ENCODE measurements at places on chromosomes 13 and 19.

- no peak for DNase-seq
Measured at GRCh38 chr13:76860706-76861105, 25.5 kb downstream of the KCTD12 start.

DNA sequence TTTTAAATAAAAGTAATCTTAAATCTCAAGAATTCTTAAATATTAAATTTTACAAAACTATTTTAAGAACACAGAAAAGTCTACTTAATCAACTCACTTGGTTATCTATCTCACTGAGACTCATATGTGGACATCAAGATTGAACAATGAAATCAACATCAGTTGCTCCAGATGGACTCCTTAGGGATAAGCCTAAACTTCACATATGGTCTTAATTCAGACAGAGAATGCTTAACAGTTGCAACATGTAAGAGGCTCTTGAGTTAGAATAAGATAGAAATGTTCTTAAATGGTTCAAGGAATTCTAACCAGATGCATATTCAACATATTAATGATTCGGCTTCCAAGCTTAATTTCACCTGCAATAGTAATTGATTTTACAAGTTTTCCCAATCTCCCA is 1730.9 kb downstream of the PCDH9 start:
- DNase-seq: no peak

- DNase-seq: no peak
Measured at GRCh38 chr13:68257111-68257842, 1027.1 kb upstream of the PCDH9 start.

- DNase-seq: no peak
Measured at GRCh38 chr19:5927441-5927821, 13.4 kb downstream of the CAPS start.

- DNase-seq: no peak
Measured at GRCh38 chr19:3494051-3494450, 6.4 kb downstream of the DOHH start.

GRCh38 chr13:58619396-58620113 is 988.0 kb downstream of the PCDH17 start:
- DNase-seq: no peak

DNA sequence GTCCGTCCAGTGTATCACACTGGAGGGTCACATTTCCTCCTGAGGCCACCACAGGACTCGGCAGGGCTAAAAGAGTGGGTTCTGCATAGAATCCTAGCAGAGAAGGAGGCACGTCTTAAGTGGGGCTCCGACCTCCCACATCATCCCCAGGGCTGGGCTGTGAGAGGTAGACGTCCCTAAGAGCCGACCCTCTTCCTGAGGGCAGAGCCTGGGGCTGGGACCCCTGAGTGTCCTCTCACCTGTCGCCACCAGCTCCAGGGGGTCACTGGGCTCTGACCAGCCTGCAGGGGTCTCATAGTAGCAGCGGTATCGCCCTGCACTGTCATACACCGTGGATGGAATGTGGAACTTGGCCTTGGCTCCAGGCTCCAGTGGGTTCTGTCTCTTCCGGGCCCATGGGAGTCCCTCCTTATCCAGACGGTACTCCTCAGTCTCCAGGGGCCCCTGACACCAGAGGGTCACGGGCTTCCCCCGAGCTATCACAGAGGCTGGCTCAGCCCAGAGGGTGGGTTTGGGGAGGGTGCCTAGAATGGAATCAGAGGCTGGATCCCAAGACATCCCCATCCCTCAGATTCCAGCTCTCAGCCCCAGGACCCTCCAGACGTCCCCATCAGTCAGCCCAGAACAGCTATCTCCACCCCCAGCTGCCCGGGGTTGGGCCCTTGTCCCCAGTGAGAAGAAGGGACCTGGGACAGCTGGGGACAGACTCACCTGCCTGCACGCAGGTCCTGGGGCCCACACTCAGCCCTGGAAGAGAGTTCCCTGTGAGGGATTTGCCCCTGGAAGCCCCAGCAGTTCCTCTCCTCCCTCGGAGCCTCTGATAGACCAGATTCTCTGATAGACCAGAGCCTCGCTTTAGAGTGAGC is 590 bp downstream of the LILRB5 start:
- DNase-seq: no peak

DNA sequence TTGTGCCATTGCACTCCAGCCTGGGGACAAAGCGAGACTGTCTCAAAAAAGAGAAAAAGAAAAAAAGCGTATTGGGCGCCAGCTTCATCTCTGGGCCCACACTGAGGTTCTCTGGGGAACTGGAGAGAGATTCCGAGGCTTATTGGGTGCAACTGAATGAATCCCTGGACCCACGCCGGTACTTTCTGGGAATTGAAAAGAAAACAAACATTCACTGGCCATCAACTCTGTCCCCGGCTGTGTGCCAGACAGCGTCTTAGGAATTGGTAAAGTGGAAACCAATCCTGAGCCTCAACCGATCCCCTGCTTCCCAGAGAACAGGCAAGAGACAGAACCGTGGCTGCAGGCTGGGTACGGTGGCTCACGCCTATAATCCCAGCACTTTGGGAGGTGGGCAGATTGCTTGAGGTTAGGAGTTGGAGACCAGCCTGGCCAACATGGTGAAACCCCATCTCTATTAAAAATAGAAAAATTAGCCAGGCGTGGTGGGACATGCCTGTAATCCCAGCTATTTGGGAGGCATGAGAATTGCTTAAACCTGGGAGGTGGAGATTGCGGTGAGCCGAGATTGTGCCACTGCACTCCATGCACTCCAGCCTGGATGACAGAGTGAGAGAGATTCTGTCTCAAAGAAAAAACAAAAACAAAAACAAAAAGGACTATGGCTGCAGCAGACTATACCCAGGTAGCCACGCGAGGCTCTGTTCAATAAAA is 8.6 kb downstream of the ANO8 start:
- DNase-seq: no peak

GRCh38 chr19:51375504-51376221 is 3.2 kb upstream of the NKG7 start:
- DNase-seq: no peak

- DNase-seq: no peak
Measured at GRCh38 chr13:31477961-31478360, 261.4 kb upstream of the RXFP2 start.

- no peak for DNase-seq
Measured at GRCh38 chr13:74266861-74267260, 132.7 kb upstream of the KLF12 start.

DNA sequence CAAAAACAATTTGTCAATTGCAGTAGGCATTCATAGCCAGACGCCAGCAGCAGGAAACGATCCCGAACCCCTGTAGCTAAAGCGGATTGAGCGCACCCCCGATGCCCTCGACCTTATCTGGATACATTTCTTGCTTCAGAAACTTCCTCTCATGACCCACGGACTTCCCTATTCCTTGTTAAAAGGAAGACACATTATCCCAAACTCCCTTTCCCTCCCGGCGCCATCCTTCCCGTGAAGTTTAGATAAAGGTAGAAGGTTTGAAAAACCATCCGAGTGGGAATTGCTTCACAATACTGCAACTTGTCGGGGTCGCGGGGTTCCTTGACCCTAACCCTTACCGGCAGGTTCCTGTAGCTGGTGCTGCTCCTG is 977 bp downstream of the PCDH20 start:
- no peak for DNase-seq

GRCh38 chr13:107450931-107451330 is 764.4 kb downstream of the LIG4 start:
- DNase-seq: peak; percentile 55

DNA sequence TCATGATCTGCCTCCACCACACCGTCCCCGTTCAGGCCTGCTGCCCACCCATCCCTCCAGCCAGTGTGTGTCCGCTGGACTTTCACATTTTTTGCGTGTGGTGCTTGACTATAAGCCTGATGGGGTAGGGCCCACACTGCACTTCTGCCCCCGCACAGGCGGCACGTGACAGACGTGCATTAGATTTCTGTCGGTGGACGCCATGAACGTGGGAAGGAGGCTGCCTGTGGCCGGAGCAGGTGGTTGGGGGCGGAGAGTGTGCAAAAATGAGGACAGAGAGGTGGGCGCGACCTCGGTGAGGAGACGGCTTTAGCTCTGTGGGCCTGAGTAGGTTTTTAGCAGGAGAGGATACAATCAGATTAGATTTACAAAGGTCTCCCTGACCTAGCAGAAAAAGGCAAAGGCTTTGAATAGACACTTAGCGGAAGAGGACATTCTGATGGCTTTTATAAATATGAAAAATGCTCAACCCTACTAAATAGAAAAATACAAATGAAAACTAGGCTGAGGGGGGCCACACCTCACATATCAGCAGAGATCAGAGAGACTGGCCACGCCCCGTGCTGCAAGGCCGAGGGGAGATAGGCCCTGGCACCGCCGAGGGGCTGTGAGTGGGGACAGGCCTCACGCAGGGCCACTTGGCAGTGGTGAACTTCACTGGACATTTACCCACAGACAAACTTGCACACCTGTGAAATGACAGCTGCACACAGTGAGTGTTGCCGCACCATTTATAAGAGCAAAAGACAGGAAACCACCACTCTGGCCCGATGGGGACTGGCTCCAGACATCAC is 25.4 kb downstream of the PAK4 start:
- DNase-seq: no peak

DNA sequence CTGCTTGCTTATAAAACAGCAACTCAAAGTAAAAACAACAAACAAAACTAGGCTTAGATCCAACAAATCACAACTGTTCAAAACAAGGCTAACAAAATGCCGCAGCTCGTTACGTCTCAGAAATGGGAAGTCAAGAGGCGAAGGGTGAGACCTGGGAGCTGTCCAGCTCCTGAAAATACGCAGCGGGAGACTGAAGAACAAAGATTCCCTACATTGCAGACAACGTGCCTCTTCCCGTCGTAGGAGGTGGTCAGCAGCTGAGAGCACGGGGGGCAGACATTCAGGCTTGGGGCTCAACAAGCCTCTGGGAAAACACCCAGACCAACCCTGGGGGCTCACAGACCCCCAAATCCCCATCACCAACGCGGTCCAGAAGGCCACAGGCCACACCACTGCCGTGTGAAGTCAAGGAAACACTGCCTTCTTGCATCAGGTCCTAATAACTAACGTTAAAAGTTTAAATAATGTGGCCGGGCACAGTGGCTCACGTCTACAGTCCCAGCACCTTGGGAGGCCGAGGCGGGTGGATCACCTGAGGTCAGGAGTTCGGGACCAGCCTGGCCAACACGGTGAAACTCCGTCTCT is 13.5 kb downstream of the PLPP2 start:
- no peak for DNase-seq

GRCh38 chr13:98060282-98060681 is 82.6 kb upstream of the FARP1 start:
- DNase-seq: no peak

- no peak for DNase-seq
Measured at GRCh38 chr19:49799798-49800376, 13.2 kb downstream of the FUZ start.

- no peak for DNase-seq
Measured at GRCh38 chr13:30851697-30852096, 54.4 kb upstream of the MEDAG start.

GRCh38 chr19:45817725-45818301 is 2.7 kb upstream of the RSPH6A start:
- DNase-seq: no peak

GRCh38 chr19:49678985-49679770 is 2.1 kb downstream of the PRMT1 start:
- DNase-seq: no peak

DNA sequence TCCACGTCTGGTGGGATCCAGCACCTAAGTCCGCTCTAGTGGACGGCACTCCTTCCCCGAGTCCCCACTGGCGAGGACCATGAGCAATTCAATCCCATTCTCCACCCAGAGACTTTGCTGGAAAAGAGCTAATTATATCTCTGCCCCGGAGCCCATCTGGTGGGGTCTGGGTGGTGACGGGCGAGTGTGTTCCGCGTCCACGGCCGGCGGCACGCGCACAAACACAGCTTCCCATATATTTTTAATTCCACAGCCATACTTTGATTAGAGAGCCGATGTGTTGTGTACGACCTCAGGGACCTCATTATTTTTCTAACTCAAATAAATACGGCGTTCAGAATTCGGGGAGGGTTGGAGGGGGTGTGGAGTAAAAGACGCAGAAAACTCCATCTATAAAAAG is 64.1 kb upstream of the ADGRE5 start:
- DNase-seq: no peak

GRCh38 chr19:30049226-30049625 is 107.2 kb downstream of the URI1 start:
- no peak for DNase-seq

DNA sequence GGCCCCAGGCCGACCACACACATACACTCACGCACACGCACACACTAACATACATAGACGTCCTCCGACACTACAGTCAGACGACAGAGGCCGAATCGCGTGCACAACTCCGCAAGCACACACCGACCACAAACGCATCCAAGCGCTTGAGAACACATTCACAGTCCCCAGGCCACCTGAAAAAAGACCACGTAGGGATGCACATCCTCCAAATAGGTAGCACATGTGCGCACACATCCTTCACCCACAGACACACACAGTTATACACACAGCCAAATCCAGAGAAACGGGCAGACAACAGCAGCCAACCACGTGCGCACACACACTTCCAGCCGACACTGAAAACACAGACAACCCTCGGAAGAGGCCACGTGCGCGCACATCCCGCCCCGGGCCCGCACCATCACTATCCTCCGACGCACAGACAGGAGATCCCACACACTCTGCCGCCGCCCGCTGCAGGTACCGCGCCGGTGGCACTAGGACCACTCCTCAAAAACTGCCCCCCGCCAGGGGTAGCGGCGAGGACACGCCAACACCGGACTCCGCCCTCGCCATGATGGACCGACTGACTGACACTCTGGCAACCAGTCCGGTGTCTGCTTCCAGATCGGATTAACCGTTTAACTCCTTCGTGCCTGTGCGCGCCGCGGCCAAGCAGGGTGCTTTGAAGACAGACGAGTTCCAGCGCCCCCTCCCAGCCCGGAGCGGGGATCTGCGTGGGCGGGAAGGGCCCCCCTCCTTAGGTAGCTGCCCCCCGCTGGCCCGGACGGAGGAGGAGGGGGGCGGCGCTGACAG is 493 bp upstream of the PDE4A start:
- no peak for DNase-seq

DNA sequence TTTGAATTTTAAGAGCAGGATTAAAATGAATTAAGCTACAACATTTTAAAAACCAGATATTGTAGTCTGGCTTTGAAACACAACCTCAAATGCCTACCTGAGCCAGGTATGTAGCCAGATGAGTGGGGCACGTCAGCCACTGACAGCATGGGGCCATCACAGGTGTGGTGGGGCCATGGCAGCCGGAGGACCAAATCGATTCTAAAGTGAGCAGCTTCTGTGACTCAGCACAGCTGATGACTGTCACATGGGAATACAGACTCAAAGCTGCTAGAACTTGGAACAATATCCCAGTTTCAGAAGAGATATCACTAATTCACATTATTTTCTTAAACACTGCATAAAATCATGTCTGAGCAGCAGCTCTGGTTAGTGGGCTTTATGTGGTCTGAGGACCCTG is 52.8 kb downstream of the SERP2 start:
- DNase-seq: no peak

- DNase-seq: no peak
Measured at GRCh38 chr19:30159636-30160035, 212.5 kb upstream of the ZNF536 start.

DNA sequence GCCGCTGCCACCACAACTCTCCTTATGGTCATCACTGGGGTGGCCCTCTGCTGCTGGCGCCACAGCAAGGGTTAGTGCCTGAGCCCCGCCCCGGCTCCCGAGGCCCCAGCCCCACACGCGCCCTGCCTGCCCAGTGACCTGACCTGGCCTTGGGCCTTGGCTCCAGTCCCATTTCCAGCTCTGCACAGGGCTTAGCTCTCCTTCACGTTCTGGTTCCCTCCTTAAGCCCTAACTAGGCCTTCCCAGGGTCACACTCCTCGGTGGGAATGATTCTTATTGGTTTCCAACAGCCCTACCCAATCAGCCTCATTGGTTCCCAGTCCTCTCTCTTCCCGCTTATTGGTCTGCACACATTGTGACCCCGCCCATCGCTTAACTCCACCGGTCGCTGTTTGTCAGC is 5.8 kb downstream of the KIRREL2 start:
- DNase-seq: no peak
